ENCODE measurements at places on chromosomes 2 and 18.

GRCh38 chr2:152582081-152582480, 135.2 kb downstream of the PRPF40A start:
- DNase-seq: no peak

GRCh38 chr2:23629772-23630480, 244.9 kb downstream of the KLHL29 start:
- DNase-seq: no peak

DNA sequence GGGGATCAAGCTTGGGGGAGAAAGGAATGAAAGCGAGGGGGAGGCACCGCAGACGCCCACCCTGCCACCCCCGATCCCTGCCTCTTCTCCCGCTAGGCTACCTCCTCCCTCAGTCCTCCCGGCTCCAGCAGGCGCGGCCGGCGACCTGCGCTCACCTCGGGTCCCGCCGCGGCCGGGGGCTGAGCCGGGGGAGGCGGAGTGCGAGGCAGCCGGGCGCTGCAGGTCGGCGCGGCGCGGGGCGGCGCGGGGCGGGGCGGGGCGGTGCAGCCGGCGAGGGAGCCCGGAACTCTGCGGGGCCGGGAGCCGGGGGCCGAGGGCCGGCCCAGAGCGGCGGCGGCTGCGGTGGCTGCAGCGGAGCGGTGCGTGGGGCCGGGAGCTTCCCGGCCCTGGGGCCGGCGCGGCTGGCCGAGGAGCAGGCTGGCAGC, 477 bp downstream of the ACVR1 start:
- peak; percentile 68 for DNase-seq

- DNase-seq: no peak
These were observed 8.9 kb downstream of the DSC2 start for GRCh38 chr18:31093294-31093693.

- DNase-seq: no peak
These were observed 107.5 kb upstream of the SERPINE2 start for GRCh38 chr2:224146356-224147160.

GRCh38 chr2:152432206-152432653, 97.3 kb downstream of the FMNL2 start:
- no peak for DNase-seq

GRCh38 chr2:40396124-40396523, 55.8 kb downstream of the SLC8A1 start:
- DNase-seq: no peak

GRCh38 chr2:38128653-38129052, 52.7 kb upstream of the CYP1B1 start:
- no peak for DNase-seq

- DNase-seq: no peak
These were observed 17.1 kb upstream of the POU3F3 start for GRCh38 chr2:104836841-104837240.

GRCh38 chr2:16123421-16123820, 183.1 kb downstream of the MYCN start:
- no peak for DNase-seq

DNA sequence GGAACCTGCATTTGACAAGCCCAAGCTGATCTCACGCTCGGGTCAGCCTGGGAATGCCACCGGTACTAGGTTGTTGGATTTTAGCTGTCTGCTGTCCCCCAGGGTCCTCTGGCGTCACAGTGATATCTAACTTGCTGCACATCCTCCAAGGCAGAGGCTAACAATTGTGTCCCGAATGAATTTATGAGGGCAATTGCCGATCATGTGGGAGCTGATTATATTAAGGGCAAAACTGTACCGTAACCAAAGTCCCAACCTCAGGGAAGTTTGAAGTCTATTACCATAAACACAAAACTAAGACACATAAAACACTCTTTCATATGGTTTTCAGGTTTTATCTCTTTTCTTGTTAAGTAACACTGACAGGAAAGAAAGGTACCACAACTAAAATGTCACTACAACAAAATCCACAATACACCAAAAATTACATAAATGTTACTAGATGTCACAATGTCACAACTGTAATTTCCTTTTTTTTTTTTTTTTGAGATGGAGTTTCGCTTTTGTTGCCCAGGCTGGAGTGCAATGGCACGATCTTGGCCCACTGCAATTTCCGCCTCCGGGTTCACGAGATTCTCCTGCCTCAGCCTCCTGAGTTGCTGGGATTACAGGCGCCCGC, 6.7 kb downstream of the UXS1 start:
- DNase-seq: no peak

- DNase-seq: no peak
These were observed 267.8 kb upstream of the TRIB2 start for GRCh38 chr2:12448846-12449505.
